Uterine smooth muscle cell (primary cell): ENCODE measurements at places on chromosomes 11 and 22. TPM values are rescaled to one million over a fixed set of nuclear protein-coding genes. Genes with fewer than 3 reads are reported as not detected.

UCP3 gene
- total RNA-seq, result 0.11 and 0.37 TPM in 2 replicates

UBQLNL gene
- total RNA-seq, result not detected in 2 replicates

OR5I1 gene
- not detected in 2 replicates for total RNA-seq

FOLH1 gene
- not detected in 2 replicates for total RNA-seq

GP1BB gene
- total RNA-seq, result 0.89 and 2.7 TPM in 2 replicates
